BE2C (cell line): ENCODE measurements at places on chromosomes 7 and 10.

GRCh38 chr10:66931340-66931948 is 5.6 kb downstream of the LRRTM3 start:
- peak; percentile 20 for DNase-seq

- DNase-seq, result no peak
Observed at GRCh38 chr7:37571806-37572205, 111.8 kb upstream of the GPR141 start.

DNA sequence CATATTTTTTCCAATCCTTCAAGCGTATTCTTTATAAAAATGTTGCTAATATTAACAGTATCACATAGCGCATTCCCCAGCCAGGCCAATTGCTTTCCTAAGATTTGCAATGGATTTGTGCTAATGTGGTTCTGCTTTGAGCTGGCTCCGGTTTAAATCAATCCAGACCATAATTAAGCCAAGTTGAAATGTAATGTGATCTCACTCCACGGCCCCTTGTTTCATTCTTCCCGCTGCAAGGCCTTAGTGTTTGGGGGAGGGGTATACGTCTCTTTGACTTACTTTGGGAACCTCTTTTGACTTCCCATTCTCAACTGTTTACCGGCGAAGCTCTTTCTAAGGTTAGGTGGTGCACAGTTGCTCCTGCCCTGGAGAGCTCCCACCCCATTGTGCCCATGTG is 86.4 kb downstream of the PRPF18 start:
- no peak for DNase-seq

DNA sequence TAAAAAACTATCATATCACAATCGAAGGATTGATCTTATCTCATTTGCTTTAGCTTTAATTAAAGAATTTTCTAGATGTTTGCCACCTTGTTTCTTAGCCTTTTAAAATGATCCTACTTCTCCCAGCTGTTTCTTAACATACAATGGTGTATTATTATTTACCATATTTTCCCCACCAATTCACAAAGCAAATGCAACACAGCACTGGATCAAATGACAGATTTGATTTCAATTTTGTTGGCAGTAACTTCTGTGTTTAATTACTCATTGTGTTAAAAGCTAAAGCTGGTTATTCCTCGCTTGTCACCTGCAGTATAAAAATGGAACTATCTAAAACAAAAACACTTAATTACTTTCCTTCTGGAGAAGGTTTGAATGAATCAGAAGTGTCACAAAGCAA is 19.6 kb downstream of the SVIL start:
- DNase-seq, result no peak

GRCh38 chr10:11864727-11865126 is 41.6 kb downstream of the PROSER2 start:
- DNase-seq, result no peak

- no peak for DNase-seq
Observed at GRCh38 chr7:130491841-130492522, at the start of gene MEST. Gene MEST (plus strand): TSS chr7:130492085. CDS start chr7:130492314, 229 bp downstream.

- DNase-seq, result no peak
Observed at GRCh38 chr7:74138945-74139843, 35.0 kb upstream of the EIF4H start.

DNA sequence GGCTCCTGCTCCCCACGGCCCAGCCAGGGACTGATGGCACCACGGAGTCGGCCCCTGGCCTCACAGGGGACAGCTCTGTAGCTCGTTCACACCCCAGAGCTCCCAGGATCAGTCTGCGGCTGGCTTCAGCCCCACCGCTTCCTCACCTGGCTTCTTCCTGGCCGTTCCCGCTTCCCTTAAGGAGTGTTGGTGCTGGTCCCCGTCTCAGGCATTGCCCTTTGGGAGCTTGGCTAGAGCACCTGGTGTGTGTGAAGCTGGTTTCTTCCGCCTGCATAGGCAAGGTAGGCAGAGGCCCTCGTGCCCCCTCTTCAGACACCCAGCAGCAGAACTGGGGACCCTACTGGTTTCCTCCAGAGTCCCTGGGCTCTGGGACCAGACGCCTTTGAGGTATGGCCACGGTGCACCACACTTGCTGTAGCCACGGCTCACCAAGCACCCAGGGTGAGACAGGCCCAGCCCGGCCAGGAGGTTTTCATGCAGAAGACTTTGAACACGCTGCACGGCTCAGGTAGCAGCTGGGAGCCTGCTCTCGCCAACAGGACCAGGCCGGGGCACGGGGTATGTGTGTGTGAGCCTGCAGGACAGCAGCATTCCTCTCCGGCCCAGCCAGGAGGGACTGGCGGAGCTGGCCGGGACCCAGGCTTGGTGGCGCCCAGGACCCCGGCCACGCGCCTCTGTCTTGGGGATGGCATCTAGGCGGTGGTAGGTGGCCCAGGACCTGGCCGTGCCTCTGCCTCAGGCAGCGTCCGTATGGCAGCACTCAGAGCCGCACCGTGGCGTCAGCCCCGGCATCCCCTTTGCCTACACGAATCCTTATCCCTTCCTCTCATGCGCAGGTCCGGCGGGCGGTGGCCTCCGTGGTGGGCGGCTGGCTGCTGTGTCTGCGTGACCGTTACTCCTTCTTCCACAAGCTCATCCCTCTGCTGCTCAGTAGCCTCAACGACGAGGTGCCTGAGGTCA is 13.2 kb upstream of the PRKAR1B start:
- DNase-seq, result no peak

DNA sequence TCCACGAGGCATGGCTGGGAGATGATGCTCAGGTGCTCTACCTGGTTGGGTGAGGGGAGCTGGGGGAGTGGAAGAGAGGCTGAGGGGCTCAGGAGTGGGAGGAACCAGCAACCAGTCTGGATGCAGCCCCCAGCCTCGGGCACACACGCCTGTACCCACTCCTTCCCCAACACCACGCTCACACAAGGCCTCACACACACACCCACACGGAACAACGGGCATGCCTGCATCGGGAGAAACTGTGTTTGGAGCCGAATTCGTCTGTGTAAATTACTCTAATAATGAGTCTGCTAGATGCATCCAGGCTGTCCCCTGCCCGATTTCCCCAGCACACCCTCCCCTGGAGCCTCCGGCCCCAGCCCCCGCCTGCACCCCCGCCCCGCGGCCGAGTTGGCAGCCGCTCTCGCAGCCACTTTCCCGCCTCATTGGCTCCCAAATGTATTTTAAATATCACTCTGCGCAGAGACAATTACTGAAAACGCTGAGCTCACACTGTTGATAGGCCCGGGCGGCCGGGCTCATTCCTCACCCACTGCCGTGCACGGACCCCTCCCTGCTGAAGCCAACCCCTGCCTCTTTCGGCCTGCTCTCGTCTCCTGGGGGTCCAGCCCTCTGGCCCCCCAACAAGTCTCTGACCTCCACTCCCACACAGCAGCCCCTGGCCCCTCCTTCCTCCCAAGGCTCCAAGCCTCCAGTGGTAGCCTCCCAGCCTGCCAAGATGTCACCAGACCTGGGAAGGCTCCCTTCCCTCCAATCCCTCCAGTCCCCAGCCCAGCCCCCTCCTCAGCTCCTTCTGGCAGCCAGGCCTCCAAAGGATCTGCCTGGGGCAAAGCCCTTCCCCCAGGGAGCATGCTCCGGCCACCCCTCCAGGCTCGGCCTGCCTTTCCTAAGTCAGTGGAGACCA is 11.1 kb downstream of the H2BK1 start:
- no peak for DNase-seq

GRCh38 chr7:45978010-45978681 is 57.1 kb upstream of the IGFBP3 start:
- no peak for DNase-seq

- no peak for DNase-seq
Observed at GRCh38 chr10:84405662-84406061, 77.3 kb downstream of the CCSER2 start.

GRCh38 chr7:132897093-132897687 is 184.7 kb downstream of the CHCHD3 start:
- DNase-seq, result no peak

GRCh38 chr7:155796381-155797261 is 15.6 kb downstream of the SHH start:
- DNase-seq, result peak; percentile 71

DNA sequence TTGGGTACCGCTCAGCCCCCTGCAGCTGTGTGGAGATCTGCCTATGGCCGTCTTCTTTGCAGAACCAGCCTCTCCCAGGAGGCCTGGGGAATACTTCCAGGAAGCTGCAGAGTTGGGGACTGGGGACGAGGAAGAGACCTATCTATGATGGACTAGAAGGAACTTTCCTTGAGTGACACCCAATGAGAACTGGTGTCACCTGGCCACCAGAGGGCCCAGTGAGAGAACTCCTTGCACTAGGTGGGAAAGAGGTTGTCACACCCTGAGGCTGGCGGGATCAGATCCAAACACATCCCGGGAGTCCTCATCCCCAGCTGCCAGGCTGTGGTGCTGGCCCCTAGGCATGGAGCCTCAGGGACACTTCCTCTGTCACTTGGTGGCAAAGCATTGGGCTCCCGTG is 4.9 kb upstream of the GRID2IP start:
- no peak for DNase-seq

GRCh38 chr7:151930695-151931094 is 25.6 kb upstream of the GALNTL5 start:
- peak; percentile 33 for DNase-seq
